Stimulated activated CD4-positive, alpha-beta T cell treated with anti-CD3 and anti-CD28 coated beads, TNF-alpha, amount 100 ng/mL, for 1 hour (primary cell): ENCODE measurements at places on chromosomes 3 and 15.

- no peak for DNase-seq
These were observed 7.5 kb upstream of the CHMP2B start for GRCh38 chr3:87219611-87220010.

DNA sequence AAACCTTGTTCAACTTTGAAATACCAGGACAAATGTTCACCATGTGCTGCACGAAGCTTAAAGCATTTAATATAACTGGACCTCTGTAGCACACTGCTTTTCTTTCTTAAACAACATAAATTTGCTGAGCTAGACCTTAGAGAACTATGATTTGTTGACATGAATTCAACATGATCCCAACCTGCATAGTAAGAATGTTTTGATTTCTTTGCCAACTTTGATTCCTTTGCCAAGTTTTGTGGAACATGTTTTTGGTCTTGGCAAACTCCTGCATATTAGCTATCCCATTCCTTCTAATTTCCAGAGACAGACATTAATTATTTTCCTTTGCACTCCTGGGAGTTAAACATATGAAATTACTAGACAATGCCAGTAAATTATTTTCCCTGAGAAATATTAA, 197.2 kb upstream of the RBMS3 start:
- no peak for DNase-seq

DNA sequence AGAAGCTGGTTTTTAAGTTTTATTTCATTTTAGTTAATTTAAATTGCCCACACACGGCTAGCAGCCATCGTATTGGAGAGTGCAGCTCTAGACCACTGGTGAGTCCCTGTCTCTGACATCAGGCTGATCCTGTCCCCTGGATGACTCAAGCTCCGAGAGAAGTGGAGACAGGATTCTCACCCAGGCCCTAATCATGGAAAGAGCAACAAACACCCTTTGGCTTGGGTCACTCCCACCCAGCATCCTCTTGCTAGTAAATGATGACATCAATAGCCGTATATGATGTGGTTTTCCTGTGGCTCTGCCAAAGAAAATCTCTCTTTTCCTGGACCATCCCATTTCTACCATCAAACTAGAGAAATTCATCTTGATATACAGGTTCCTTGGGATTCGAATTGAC, 182.2 kb downstream of the NTRK3 start:
- no peak for DNase-seq

- DNase-seq, result no peak
These were observed 20.0 kb downstream of the PLCL2 start for GRCh38 chr3:16904423-16905417.
